ENCODE measurements at places on chromosomes 7 and 10.

- no peak for DNase-seq
These were observed 202.8 kb downstream of the IPMK start for GRCh38 chr10:58064714-58065528.

DNA sequence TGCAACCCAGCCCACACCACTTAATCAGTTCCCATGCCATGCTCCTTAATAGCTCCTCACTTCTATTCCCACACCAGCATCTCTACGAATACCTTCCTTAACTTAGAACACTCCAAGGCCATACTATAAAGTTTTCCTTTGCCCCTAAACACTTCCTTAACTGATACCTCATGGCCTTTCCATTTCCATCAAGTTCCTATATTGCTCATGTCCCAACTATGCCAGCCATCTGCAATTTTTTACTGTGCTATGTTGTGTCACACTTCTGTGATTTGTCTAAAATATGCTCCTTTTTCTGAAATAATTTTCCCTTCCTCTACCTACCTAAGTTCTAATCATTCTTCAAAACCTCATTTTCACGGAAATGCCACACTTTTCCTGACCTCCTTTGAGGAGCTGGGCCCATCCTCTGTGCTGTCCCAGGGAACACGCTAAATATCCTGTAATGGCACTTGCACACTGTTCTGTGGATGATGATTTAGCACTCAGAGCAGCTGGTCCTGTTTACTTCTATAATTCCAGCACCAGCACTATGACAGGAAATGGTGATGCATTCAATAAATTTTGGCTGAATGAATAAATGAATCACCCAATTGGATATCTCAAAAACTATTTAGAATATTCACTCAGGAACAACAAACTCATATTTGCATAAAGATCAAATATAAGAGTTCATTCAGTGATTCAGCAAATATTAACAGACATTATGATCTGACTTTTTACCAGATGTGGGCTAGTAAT lies 266.5 kb upstream of the HGF start:
- DNase-seq: no peak

- DNase-seq: no peak
These were observed 35.0 kb downstream of the LAMB4 start for GRCh38 chr7:108094933-108095710.

- no peak for DNase-seq
These were observed 62.0 kb downstream of the CUBN start for GRCh38 chr10:17067376-17068264.

DNA sequence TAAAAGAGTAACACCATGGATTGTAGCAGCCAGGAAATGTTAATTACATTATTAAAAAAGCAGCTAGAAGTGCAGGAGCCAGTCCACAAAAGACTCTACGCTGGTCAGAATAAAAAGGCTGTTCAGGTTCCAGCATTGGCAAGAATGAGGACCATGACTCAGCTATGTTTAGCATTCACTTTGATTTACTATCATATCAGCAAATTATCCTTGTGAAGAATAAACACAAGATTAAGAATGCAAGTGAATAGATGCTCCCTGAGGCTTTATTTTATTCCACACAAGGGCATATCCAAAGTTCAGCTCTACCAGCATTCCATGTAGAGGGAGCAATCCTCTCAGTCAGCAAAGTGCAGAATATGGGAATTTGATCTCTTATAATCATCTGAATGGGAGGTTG lies 13.6 kb downstream of the DGKB start:
- DNase-seq: no peak

GRCh38 chr7:121294448-121294992 lies 34.3 kb upstream of the WNT16 start:
- no peak for DNase-seq

- DNase-seq: peak; percentile 13
These were observed 11.9 kb upstream of the OPALIN start for GRCh38 chr10:96370584-96371157.

GRCh38 chr7:50409856-50410745 lies 40.0 kb downstream of the FIGNL1 start:
- DNase-seq: no peak

DNA sequence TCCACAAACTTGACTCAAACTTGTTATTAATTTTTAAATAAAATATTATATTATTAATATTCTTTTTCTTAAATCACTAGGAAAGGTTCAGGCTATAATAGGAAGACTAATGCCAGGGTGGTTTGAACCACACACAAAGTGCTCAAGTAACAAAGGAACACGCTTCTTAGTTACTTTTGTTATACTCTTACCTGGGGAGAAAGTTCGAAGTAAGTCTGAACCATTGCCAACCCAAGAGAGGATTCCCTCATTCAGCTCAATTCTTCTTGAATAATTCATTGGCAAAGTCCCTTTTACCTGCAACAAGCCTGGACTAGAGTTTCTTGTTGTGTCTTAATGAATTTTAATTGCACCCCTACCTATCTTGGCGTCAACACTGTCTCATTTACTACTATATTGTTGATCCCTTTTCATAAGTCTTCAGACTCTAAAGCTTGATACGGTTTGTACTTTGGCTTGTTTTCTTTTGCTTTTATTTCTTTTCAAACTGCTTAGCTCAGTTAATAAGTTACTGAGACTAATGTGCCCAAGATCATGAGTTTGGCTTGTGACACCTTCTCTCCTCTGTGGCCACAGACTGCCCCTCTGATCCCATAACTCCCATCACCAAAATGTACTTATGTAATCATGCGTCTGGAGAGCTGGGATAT lies 10.2 kb upstream of the C10orf67 start:
- no peak for DNase-seq

All from stimulated activated CD8-positive, alpha-beta memory T cell treated with anti-CD3 and anti-CD28 coated beads, Interleukin-12 subunit alpha, Interleukin-12 subunit beta, amount 100 ng/mL, for 4 hours (primary cell).